Right cardiac atrium (tissue), 5 donors: ENCODE measurements at places on chromosomes 3 and 15. TPM values are rescaled to one million over a fixed set of nuclear protein-coding genes. Genes with fewer than 3 reads are reported as not detected.

The PRRT3 gene
- total RNA-seq, result 2.0 TPM

The NEIL1 gene
- total RNA-seq, result 14.9 TPM

The ROBO1 gene
- total RNA-seq, result 16.2 TPM

The LIPC gene
- 0.95 TPM for total RNA-seq

The REC114 gene
- total RNA-seq, result 5.1 TPM

The ITIH4 gene
- total RNA-seq, result 3.4 TPM

The EHD4 gene
- 33.3 TPM for total RNA-seq

The CELSR3 gene
- total RNA-seq, result 0.20 TPM

The BTLA gene
- total RNA-seq, result 0.14 TPM
